RWPE2 (cell line): ENCODE measurements at places on chromosomes 1 and 21.

GRCh38 chr21:41196993-41197392 lies 29.0 kb downstream of the BACE2 start:
- DNase-seq, result no peak

GRCh38 chr1:207020065-207020708 lies 12.4 kb downstream of the C1orf116 start:
- DNase-seq, result peak; percentile 87

GRCh38 chr1:32647308-32648134 lies 2.8 kb downstream of the ZBTB8OS start:
- no peak for DNase-seq

GRCh38 chr1:25037174-25038074 lies 107.3 kb upstream of the RUNX3 start:
- no peak for DNase-seq

DNA sequence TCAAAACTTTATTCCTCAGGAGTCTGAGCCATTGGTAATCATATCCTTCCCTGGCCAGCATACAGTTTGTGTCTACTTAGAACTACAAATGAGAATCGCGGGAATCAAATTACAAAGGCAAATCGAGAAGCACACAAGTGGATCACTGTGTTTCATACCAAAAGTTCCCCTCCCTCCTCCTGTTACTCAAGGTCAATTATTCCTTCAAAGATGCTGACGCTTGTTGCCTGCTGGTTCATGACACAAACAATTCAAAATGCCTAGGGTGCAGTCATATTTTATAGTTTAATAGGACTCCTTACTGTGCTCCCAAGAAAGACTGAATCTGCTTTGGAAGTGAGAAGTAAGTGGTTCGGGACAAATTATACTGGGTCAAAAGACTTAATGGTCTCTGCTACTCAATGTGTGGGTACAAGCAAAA lies 93.0 kb upstream of the PBX1 start:
- no peak for DNase-seq

- no peak for DNase-seq
Observed at GRCh38 chr1:212727386-212728181, 27.9 kb upstream of the BATF3 start.

GRCh38 chr1:161131523-161132409 lies 701 bp downstream of the DEDD start:
- no peak for DNase-seq

GRCh38 chr1:65703853-65704252 lies 88.8 kb upstream of the PDE4B start:
- no peak for DNase-seq

DNA sequence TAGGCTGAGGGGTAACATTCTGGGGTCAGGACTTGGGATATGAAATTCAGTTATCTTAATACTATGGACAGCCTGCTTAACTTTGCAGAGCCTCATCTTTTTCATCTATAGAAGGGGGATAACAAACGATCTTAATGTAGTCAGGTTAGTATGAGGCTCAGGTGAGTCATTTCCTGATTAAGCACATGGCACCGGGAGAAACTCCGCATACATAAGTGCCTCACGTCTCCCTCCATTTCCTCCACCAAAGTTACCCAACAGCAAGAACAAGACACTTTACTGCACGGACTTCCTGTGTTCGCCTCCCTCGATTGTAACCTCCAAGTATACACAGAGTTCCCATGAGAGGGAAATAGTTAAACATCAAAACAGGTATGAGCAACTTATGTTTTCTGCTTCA lies 112.7 kb upstream of the COA6 start:
- no peak for DNase-seq

- no peak for DNase-seq
Observed at GRCh38 chr1:58786184-58786926, 2.5 kb upstream of the JUN start.

DNA sequence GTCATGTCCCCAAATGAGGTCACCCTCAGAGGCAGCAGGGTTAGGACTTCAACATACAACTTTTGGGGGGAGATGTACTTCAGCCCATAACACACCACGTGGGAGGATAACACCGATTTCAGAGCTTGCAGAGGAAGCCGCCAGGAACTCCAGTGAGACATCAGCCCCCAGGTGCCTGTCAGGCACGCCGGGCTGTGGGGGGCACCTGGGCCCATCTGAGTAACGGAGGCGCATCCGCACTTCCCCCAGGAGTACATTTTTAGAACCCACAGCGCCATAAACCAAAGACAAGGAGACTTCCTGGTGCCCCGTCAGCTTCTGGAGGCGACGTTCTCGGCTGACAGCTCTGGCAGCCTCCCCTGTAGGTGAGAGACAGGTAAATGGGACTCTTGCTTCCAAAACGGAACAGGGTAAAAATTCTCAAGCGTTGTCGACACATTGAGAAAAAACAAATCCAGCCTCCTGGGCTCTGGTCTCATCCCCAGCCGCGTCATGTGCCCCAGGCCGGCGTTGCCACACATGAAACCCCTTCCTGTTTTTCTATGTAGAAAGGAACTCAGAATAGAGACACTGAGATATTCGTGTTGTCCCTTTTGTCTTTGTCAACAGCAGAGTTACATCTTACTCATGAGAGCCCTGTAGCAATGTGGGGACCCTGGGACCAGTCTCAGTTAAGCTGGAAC lies 93.3 kb downstream of the PDE9A start:
- no peak for DNase-seq

DNA sequence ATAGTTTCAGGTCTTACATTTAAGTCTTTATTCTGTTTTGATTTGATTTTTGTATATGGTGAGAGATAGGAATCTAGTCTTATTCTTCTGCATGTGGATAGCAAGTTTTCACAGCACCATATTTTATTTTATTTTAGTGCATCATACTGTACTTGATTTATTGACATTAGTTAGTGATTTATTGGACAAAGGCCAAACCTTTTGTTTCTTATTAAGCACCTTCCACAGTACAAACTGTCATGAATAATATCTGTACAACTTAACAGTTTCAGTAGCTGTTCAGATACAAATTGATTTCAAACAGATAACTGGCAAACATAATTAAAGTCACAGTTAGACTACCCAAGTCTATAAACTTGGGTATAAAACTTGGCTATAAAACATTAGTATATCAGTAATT lies 15.8 kb downstream of the CD1D start:
- DNase-seq, result no peak

DNA sequence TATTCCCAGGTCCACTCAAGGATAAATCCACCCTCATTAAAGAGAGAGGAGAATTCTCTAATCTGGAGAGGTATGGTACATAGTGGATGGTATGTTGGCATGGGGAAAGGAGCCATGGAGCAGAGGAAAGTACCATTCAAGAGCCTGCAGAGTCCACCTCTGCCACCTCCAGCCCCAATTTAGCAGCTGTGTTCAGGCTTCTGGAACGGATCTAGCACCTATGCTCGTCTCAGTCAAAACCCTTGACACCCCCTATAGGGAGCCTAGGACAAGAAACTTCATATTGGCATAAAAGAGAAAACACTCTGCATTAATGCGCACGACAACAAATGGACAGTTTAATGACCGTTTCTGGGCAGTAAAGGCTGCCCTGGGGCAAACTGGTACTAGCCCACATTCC lies 161.1 kb upstream of the FAM78B start:
- no peak for DNase-seq

GRCh38 chr1:93111561-93111960 lies 32.5 kb downstream of the MTF2 start:
- no peak for DNase-seq

- DNase-seq, result no peak
Observed at GRCh38 chr21:31326522-31327242, 17.4 kb downstream of the TIAM1 start.

DNA sequence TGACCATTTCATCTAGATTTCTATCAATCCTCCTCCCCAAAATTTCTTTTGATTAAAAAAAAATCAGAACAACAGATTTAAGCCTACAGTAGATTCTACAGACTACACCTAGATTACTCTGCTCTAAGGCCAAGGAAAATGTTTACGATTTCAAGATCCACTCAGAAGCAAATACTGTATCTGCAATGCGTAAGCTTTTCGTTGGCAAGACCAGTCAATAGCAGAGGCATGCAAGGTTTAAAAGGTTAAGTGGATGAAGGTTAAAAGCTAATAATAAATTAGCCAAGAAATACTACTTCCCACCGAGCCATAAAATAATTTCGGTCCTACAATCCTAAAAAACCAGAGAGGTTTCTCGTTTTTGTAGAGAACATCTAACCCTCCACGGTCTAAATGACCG lies 1.3 kb downstream of the CLSTN1 start:
- DNase-seq, result no peak

GRCh38 chr1:54354899-54355298 lies 51.3 kb downstream of the SSBP3 start:
- DNase-seq, result no peak

GRCh38 chr1:23392125-23392855 lies 22.7 kb upstream of the ZNF436 start:
- no peak for DNase-seq

- no peak for DNase-seq
Observed at GRCh38 chr1:216682752-216683151, 40.5 kb downstream of the ESRRG start.

- DNase-seq, result no peak
Observed at GRCh38 chr1:38740487-38740886, 119.1 kb downstream of the RRAGC start.

GRCh38 chr1:83910461-83910860 lies 88.5 kb downstream of the TTLL7 start:
- no peak for DNase-seq

- DNase-seq, result peak; percentile 66
Observed at GRCh38 chr21:37073417-37074196, 553 bp downstream of the TTC3 start.

DNA sequence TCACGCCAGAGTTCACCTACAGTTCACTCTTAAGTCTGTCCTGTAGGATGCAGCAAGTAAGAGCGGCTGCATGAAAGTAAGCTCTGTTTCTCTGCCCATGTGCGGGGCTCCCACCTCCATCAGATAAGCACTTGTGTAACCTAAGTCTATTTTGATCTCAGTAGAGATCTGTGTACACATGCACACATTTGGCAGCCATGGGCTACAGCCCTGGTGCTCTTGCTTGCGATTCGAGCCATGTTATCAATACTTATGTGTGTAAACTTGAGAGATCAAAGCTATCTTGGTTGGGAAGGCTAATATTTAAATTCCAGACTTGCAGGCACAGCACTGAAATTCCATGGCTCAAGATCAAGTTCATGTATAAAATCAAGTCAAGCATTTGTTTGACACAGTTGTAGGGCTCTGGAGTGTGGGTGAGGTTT lies 244.7 kb upstream of the FGGY start:
- DNase-seq, result no peak

DNA sequence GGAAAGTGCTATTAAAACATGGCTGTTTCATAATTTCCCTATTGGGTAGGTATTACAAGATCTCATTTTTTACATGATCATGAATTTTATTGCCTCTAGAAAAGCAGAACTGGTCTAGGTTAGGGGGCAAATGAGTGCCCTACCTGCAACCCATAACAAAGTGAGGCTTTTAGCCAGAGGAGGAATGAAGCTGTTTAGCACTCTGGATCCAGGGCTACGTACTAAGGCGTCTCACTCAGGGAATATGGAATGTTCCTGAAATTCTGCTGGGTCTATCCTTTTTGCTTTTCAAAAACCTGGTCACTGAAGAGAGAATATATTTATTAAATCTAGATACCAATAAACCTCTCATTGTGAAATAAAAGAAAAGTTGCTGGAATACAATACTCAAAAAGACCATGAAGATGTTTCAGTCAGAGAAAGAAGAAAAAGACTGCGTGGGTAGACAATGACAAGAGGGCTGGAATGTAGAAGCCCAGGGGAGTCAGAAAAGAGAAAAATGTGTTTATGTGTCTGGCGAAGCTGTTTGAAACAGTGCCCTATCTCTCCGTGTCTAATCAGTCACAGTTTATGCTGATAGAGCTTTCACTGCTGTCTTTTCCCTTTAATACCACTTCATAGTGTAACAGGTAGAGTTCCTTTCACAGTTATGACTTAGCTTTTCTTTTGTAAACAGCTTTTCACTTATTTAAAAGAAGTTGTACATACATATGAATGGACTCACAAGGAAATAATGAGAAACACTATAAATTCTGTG lies 25.0 kb upstream of the SYDE2 start:
- no peak for DNase-seq
